ENCODE measurements at places on chromosomes 6 and 20. TPM values are rescaled to one million over a fixed set of nuclear protein-coding genes. Genes with fewer than 3 reads are reported as not detected.

FUT9 gene
- total RNA-seq, result 0.03 TPM

VWA7 gene
- total RNA-seq, result 0.34 TPM

CYP21A2 gene
- not detected for total RNA-seq

ENPP4 gene
- 19.6 TPM for total RNA-seq

WDR46 gene
- total RNA-seq, result 362 TPM

OOEP gene
- not detected for total RNA-seq

CGA gene
- total RNA-seq, result not detected

RPS21 gene
- total RNA-seq, result 2,894 TPM

E2F1 gene
- 20.7 TPM for total RNA-seq

RAD21L1 gene
- 0.63 TPM for total RNA-seq

DNA sequence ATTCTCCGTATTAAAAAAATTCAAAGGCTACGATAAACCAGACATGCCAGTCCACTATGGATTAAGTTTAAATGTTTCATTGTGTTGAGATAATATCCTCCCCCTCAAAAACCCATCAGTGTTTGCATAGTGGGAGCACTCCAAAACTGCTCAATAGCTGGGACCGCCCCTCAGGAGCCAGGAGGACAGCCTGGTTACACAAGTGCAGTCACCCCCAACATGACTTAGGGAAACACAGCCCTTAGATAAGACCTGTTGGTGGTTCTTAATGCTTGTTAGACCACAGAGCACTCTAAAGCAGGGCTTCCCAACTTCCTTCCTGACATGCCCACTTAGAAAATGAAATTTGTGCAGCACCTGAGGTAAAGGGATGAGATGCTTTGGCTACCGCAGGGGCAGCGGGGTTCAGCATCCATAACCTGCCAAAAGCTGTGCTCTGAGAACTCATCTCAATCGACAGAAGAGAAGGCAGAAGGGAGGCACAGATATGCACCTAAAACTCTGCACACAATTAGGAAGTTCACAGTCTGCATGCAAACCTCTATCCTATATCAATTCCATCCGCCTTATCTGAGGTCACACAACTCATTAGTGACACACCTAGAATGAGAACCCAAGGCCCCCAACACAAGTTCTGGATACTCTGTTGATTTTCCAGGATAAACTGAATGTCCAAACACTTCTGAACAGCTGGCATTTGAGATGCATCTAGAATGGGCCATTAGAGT, 74.3 kb downstream of the RALGAPA2 start:
- no peak for DNase-seq

DNA sequence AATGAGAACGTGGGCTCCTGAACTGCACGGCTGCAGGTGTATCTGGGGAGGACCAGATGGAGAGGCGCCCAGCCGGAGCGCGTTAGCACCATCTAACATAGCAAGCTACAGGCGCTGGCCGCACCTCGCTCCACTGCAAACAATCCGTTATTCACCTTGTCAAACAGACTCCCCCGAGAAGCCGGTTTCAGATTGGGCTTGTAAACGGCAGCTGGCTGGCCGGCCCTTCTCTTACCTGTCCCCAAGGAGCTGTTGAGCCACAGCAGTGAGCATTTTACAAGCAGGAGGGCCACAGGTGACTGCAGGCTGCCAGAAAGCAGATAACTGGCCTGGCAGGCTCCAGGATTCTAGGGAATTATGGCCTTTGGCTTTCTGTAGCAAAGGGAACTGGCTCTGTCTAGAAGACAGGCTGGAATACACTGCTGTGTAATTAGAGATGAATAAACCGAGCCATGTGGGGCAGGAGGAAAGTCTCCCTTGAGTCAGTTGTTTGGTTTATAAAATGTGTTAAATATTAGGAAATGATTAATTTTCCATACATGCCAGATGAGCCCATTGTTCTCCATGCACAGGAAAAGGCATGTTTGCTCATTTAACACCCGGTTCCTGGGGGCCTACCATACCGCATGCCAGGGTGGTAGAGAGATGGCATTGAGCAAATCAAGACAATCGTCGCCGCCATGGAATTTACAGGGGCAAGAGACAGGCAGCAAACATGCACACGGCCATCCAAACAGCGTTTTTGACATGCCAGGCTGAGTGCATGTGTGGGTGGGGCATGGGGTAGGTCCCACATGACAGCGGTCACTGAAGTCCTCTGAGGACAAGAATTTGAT, 159.3 kb downstream of the NFATC2 start:
- no peak for DNase-seq

GRCh38 chr6:158754738-158755137, 64.4 kb downstream of the EZR start:
- no peak for DNase-seq

- no peak for DNase-seq
These were observed 13.7 kb upstream of the ZNF831 start for GRCh38 chr20:59149678-59150504.

- DNase-seq, result no peak
These were observed 370.3 kb downstream of the HTR1B start for GRCh38 chr6:77092971-77093370.

DNA sequence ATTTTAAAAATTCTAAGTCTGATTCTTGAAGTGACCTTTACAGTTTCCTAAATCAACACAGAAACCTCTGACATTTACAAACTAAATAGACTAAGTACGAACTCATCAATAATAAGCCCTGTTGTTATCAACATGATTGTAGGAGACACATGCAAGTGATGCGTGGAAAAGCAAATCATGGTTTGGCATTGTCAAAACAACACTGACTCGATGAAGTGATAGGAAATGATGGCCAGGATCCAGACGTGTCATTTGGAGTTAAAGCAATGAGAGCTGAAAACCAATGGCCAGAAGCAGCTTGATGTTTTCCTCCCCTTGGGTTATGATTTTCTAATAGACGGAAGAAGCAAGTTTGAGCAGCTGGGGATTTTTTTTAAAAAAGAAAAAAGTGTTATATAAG, 117.4 kb upstream of the FAM184A start:
- no peak for DNase-seq

GRCh38 chr6:113362301-113363047, 494.7 kb upstream of the MARCKS start:
- peak; percentile 68 for DNase-seq

GRCh38 chr6:136753624-136754023, 38.7 kb downstream of the MAP3K5 start:
- DNase-seq, result no peak

DNA sequence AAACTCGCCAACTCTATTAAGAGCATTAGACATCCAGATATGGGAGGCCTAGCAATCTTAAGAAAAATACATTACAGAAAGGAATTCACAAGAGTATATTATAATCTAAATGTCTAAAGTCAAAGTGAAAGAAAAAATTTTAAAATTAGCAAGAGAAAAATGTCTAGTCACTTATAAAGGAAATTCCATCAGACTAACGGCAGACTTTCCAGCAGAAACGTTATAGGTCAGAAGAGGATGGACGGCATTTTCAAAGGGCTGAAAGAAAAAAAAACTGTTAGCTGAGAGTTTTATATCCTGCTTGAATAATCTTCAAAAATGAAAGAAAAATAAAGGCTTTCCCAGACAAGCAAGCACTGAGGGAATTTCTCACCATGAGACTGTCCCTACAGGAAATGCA, 269.0 kb downstream of the HDGFL1 start:
- DNase-seq, result no peak

DNA sequence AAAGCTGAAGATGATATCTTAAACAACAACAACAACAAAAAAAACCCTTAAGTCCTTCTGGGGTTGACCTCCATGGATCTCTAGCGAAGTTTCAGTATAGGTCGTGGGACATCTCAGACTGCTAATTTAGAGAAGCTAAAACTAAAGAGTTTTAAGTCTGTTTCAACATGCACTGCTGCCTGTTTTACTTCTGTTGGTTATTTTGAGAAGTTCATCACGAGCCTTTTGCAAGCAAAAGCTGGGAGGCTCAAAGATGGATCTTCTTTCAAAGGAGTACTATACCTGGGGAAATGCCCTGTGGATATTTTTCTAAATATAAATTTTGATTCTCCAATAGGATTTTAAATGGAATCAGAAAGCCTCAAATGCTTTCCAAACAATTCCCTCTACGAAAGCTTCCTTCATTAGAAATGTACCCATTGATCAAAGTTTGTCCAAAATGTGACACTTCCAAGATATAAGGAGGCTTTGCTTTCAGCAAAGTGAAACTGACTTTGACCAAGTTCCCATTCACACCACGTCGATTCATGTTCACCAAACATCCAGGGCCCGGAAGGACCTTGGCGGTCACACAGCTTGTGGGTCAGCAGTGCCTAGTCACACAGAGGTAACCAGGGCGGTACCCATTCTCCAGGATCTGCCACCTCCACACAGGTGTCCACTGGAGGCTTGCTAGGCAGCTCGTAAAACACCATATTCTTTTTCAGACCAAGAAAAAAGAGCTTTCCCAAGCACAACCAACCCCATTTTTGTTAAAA, 94.7 kb upstream of the QKI start:
- peak; percentile 51 for DNase-seq

DNA sequence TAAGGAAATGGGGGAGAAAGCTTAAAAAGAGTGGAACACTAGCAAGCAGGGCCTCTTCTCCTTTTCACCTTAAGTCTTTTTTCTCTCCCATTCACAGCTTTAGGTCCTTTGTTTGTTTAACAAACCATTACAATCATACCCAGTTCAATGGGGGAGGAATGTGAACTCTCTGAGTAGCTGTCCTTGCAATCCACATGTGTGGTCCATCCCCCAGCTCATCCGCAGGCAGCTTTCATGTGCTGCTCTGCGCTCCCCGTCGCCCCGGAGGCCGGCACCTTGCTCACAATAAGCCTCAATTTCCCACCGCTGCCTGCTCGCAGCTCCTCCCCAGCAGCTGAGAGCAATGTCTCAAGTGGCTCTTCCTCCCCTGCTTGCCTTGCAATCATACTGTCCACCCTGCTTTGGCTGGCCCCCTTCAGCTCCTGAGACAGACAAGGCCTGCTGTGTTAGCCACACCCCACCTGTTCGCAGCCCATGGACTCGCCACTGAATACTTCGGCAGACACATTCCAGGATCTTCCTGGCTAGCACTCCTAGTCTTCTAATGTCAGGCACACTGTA, 49.1 kb downstream of the PLAGL1 start:
- no peak for DNase-seq

- DNase-seq, result peak; percentile 94
These were observed 161.4 kb downstream of the DNAH8 start for GRCh38 chr6:38876475-38876874.

- no peak for DNase-seq
These were observed 49.3 kb downstream of the EZR start for GRCh38 chr6:158769771-158770432.

DNA sequence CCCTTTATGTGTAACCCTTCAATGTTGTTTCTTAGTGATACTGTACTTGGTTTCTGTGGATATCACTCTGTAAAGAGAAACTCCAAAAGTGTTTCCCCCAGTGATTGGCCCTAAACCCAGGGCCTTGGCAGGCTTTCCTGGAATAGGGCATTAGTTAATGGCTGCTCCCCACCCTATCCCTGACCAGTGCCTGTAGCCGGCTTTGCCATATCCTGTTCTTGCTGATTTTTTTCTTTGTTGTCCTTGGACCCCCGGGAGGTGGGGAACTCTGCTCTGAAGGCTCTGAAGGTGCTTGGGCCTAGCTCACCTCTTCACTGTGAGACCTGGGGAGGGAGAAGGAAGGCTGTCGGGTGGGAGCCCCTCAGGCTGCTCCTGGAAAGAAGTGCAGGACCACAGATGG, 120.1 kb downstream of the TCP11 start:
- DNase-seq, result no peak

DNA sequence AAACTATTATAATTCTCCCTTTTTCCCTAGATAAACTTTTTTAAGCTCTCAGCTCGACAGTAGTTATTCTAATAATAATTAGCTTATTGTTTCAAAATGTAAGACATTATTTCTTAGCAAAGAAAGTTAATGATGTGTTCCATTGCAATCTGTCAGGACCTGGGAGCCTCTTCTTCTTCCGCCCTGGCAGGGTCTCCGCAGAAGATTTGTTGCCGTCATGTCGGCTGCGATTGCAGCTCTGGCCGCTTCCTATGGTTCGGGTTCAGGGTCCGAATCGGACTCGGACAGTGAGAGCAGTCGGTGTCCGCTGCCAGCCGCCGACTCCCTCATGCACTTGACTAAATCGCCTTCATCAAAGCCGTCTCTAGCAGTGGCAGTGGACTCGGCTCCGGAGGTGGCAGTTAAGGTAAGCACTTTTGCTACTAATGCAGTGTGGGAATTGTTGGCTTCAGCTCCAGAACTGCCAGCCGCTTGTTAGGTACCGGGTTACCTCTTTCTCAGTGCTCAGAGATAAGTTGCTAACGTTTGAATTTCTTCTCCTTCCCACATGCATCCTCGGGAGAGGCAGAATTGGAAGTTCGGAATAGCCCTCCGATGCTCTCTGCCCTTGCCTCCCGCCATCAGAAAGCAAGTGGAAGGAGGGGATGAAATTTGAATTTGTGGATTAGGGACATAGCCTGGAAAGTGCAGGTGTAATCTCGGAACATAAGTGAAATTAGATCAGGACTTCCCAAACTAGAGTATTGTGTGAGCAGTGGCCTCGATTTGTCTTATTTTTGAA, at the start of gene CDC40:
Gene CDC40, plus strand, starts transcription at position 200 of the 781 bp plus-strand sequence. Its CDS starts 18 bp downstream, at position 218.
- DNase-seq, result peak; percentile 65

DNA sequence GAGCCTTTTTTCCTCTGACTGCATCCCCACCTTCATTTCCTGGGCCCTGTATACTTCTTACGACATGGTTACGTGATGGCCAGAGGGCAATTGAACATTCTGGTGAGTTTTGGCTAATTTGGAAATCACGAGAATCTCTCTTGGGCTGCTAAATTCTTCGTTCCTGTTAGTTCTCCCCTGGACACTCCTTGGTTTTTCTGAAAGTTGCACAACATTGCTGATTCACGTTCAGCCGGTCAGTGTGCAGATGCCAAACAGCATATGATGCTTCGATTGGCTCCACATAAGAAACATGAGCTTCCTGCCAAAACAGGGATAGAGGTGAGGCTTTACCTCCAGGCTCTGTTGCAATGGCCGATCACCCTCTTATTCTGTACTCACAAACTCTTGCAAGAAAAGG, 119.4 kb upstream of the LY86 start:
- DNase-seq, result peak; percentile 45

GRCh38 chr6:135869857-135870256, 18.4 kb downstream of the PDE7B start:
- no peak for DNase-seq

DNA sequence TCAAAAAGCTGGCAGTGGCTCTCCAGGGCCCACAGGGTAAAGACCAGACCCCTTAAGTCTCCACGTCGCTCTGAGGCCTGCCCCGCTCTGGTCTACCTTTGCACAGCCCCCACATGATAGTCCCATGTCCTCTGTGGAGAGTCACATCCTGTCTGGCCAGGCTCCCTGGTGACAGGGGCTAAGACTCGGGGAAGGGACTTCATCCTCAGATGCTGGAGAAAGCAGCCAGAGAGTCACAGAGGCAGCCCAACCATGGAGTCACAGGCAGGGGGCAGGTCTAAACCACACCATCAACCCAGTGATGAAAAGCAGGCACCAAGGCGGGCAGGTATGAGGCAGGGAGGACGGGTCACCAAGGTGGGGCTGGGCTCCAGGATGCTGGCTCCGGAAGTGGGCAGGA, 62.2 kb downstream of the SLC22A23 start:
- DNase-seq, result no peak

- DNase-seq, result no peak
These were observed 71.4 kb upstream of the SCAF8 start for GRCh38 chr6:154661768-154662167.

All from Daoy (cell line).